ENCODE measurements at places on chromosomes 5 and 9.

DNA sequence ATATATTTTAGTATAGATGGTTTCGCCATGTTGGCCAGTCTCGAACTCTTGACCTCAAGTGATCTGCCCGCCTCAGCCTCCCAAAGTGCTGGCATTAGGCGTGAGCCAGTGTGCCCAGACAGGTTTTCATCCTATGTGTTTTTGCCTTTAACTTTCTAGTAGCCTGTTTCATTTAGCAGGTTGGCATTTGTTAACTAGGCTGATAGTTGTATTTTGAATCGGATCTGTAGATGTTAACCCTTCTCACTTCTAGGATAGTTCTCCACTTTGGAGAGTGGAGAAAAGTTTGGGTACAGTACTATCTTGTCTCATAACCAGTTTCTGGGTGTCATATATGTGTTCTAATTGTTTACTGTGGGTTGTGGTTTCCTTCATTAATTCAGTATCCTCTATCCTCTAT lies 7.3 kb upstream of the FGF18 start:
- no peak for DNase-seq

DNA sequence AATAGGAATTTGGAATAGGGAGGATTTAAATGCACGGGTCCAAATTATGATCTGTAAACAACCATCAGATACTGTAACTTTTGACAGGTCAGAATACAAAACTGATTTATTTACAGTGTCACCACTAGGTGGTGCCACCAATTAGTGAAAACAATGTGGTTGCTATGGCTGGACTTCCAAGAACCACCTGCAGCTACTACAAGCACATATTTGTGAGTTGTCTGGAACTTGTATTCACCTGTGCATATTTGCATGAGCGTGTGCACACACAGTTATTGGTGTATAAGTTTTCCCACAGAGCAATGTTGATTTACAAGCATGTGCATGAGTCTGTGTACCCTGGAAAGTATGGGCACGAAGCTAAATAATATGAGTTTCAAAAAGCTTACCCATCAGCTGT lies 3.0 kb upstream of the HRCT1 start:
- peak; percentile 59 for DNase-seq

DNA sequence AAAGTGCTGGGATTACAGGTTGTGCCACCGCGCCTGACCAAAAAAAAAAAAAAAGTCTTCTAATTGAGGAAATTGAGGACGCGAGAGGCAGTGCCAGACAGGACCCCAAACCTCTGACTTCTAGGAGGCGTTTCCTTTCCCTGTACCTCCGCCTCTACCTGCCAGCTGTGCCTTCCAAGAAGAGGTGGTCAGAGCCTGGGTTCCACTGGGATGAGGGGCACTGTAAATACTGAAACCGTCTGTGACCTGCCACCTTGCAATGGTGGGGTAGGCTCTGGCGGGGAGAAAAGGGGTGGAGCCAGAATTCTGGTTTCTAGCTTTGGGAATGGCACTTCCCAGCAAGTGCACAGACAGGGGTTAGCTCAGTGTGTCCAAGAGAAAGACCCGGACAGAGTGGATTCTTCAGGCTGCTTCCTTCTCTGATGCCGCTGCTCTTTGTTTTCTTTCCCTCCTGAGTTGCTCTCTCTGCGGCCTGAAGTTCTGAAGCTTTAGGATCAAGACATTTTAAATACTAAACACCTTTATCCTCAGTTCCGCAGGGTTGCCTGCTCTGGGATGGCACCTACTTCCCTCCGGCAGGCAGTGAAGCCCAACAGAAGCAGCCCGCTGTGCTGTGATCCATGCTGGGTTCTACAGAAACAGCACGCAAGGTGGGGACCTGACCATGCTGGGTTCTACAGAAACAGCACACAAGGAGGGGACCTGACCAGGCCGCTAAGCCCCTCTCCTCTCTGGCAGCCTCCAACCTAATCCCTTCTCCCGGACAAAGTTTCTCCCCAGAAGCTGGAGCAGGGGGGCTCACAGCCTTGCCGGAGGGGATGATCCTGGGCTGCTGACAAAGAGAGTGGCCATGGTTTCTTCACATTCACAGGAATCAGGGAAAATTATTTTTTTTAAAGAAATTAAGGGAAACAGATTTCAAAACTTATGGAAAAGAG lies 65.2 kb downstream of the OTULIN start:
- DNase-seq: no peak

GRCh38 chr5:44830951-44831350 lies 22.2 kb downstream of the MRPS30 start:
- no peak for DNase-seq

- no peak for DNase-seq
Measured at GRCh38 chr5:155750571-155750970, 576.4 kb upstream of the SGCD start.

DNA sequence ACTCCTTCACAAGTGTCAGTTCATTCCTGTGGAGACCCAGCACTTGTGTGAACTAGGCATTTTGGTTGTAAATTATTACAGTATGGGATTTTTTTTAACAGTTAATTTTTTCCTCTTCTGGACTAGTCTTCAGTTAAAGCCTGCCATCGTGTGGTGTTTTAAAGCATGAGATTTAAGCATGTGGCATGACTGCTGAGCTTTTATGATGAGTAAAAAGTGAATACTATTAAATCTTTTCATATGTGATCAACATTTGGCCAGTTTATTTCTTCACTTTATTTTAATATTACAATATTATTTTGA lies 25.0 kb downstream of the LMNB1 start:
- no peak for DNase-seq

- DNase-seq: no peak
Measured at GRCh38 chr9:34479431-34479866, 20.8 kb downstream of the DNAI1 start.

DNA sequence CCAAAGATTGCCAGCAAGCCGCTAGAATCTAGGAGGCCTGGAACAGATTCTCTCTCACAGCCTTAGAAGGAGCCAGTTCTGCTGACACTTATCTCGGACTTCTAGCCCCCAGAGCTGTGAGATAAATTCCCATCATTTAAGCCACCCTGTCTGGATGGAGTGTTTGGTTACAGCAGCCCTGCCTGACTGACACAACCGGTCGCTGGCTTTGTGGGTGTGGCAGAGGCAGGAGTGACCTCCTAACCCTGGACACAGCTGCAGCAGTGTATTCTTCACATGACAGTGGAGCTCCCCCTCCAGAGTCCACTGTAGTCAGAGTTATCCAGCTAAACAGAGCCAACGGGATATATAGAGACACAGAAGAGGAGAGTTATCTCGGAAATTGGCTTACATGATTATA lies 21.2 kb upstream of the IL17B start:
- DNase-seq: peak; percentile 61

GRCh38 chr5:97209343-97209742 lies 26.3 kb upstream of the RIOK2 start:
- DNase-seq: no peak

- DNase-seq: no peak
Measured at GRCh38 chr5:127012916-127013315, 17.4 kb downstream of the MARCHF3 start.

GRCh38 chr5:137195483-137195882 lies 303.6 kb downstream of the SPOCK1 start:
- no peak for DNase-seq

DNA sequence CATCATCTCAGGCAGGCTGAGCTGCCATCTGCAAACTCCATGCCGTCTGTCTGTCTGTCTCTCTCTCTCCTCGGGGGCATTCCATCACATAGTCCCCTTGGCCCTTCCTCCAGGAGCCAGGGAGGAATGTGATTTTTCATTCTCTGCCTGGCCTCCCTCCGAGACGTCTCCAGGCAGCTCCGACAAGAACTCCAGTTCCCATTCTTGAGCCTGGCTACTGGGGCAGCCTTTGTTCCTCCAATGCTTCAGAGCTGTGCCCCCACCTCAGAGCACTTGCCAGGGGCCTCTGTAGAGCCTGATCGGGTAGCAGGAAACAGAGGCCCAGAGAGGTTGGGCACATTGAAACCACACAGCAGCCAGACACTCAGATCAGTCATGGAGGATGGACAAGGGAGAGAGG lies 74.0 kb downstream of the COL27A1 start:
- no peak for DNase-seq

- DNase-seq: no peak
Measured at GRCh38 chr9:135949501-135950134, 11.6 kb downstream of the UBAC1 start.

GRCh38 chr5:60851626-60852025 lies 7.6 kb upstream of the ELOVL7 start:
- DNase-seq: no peak

GRCh38 chr9:121692606-121693387 lies 41.4 kb downstream of the DAB2IP start:
- peak; percentile 90 for DNase-seq

DNA sequence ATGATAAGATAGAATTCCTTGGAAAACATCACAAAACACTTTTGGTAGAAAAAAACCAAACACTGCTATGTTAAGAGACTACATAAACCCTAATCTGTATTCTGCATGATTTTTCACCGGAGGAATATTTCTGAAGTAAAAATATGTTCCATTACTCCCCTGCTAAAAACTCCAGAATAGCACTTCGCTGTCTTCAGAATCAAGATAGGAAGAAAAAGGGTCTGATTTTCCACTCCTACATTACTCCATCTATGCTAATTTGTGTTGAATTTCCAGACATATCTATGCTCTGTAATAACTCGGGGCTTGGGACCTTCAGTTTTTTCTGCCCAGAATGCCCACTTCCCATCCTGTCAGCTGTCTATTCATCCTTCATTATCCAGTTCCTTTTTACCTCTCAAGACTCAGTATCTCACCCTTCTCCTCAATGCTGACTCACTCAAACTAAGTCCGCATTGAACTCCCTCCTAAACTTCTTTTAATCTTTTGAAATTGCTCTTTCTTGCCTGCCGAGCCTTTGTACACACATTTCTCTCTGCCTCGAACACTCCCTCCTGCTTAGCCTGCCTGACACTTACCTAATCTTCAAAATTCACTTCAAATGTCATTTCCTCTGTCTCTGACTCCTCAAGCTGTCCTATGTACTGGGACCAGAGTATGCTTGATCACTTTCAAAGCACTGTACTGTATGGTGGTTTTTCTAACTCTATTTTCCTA lies 171.0 kb downstream of the ARRDC3 start:
- no peak for DNase-seq

- DNase-seq: no peak
Measured at GRCh38 chr5:1107167-1108022, 4.5 kb downstream of the SLC12A7 start.

DNA sequence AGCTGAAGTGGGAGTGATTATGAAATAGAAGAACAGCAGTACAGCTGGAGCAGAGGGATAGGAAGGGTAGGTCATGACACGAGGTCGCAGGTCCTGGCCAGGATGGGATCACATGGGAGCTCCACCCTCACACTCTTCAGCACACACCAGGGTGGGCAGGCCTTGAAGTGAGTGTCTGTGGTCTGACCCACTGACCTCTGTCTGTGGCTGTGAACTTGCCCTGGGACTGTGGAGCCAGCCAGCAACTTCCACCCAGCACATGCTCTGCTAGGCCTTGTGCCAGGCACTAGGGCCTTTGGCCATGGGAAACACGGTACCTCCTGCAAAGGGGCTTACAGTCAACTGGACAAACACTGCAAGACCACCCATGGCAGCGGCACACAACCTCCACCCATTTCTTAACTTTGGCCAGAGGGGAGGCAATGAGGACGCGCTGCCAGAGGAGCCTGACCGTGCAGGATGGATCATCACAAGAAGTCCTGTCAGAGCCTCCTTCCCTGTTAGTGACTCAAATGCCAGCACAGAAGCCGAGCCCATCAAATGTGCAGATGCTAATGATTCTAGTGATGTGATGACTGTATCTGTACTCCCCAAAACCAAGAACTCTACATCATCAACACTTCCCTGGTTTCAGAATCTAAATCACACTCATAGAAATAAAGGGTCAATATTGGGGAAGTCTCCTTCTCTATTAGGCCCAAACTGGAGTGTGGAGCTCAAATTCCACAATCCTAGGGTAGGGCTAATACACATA lies 113.6 kb downstream of the DPYSL3 start:
- DNase-seq: no peak

DNA sequence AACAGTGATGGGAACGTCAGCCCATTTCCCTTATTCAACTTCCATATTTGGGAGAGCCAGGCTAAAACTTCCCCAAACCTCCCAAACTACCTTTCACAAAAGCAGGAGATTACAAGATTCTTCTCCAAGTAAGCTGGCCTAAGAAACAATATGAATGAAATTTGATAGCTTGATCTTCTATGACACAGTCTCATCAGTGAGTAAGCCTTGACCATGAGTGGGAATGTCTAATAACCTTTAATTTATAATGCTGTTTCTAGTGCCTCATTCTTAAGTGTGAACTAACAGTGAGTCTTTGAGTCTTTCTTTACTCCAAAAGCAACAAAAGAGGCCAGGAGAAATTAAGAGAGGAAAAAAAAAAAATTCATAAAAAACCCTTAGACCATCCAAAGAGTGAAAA lies 1379.9 kb downstream of the EFNA5 start:
- DNase-seq: no peak

GRCh38 chr5:45623832-45624231 lies 72.3 kb downstream of the HCN1 start:
- no peak for DNase-seq

GRCh38 chr9:125971050-125971449 lies 223.9 kb downstream of the PBX3 start:
- peak; percentile 47 for DNase-seq

DNA sequence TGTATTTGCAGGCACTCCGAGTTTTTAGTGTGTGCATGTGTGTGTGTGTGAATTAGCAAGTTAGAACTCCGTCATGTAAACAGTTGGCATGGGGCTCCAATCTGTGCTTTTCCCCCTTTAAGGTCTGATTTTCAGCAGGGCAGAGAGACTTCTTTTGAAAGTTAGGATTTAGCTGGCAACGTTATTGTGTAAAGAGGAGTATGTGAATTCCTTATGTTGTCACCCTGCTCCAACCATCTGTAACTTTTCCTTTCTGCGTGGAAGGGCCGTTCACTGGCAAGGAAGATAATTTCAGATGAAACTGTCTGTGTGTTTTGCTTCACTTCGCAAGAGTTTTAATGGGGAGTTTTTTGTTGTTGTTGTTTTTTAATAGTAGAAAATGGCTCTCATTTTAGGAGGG lies 332 bp downstream of the SGCD start:
- no peak for DNase-seq

GRCh38 chr9:70111042-70111602 lies 67.5 kb downstream of the MAMDC2 start:
- peak; percentile 93 for DNase-seq

GRCh38 chr5:79135790-79136553 lies 24.4 kb downstream of the BHMT start:
- DNase-seq: no peak

DNA sequence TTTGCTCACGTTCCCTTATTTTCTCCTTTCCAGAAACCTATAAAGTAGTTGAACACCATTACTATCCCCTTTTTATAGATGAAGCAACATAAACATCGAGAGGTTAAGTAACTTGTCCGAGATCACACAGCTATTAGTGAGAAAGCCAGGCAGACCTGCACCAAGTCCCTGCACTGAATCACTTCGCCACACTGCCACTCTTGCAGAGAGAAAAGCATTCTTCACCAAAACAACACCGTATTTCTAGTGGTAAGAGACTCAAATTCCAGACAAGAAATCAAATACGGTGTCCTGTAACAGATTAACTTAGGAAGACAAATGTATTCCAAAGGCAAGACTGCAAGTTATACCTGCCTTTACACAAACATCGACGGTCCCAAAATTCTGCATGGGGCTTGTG lies 82.0 kb upstream of the DMRT1 start:
- DNase-seq: no peak

- DNase-seq: no peak
Measured at GRCh38 chr9:86679909-86680308, 267.4 kb downstream of the GAS1 start.
